ENCODE measurements at places on chromosomes 11 and 22.

DNA sequence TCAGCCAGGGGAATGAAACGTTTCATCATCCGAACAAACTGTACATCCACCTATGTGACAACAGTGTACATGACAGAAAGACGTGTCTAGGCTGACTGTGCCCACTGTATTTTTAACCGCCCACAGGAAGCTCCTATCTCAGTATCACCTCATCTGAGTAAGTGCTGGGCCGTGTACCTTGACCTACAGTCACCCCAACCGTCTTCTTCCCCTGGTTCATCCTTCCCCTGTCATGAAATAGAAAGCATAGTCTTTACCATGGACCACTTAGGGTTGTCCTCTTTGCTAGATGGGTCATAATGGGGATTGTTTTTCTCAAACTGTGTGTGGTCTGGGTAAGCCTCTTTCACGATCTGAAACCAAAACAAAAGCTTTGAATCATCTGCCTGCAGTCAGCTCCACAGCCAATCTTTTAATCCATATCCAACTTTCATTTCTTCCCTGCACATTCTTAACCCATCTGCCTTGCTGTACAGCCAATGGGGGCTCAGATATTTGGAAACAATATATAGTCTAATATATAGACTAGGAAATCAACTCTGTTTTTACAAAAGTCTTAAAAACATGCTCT, 4.2 kb downstream of the THYN1 start:
- no peak for DNase-seq

DNA sequence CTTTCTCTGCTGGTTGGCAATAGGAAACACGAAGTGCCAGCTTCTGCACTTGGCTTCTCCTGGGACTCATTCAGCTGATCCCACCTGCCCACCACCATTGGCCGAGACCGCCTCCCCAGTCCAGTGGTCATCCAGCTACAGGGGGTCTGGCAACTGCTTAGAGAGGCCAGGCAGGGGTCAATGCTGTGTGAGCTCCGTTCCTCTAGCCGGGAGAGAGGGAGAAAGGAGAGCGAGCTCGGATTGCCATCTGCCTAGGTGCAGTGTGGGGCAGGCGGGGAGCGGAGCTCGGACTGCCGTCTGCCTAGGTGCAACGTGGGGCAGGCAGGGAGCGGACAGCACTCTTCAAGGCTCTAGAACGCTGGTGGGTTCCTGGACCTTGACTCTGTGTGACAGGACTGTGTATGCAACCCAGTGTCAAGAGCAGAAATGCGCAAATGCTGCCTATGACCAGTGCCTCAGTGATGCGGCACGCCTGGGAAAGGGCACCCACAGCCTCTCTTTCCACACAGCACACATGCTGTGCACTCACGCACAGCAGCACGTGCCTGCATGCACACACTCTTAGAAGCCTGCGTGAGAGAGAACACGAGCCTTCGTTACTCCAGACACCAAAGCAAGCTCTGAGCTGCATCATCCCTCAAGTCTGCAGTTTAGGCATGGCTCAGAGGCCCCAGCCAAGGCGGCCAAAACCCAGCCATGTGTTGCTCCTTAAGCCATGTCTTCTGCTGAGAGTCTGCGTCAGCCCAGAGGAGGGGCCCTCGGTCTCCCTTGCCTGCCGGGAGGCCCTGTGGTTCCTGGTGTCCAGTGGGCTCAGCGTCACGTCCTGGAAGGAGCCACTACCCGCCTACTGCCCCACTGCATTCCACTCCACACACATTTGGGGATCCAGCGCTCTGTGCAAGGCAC, 26.8 kb upstream of the JAM3 start:
- no peak for DNase-seq

- DNase-seq = no peak
Measured at GRCh38 chr11:2954263-2954662, 25.0 kb upstream of the PHLDA2 start.

DNA sequence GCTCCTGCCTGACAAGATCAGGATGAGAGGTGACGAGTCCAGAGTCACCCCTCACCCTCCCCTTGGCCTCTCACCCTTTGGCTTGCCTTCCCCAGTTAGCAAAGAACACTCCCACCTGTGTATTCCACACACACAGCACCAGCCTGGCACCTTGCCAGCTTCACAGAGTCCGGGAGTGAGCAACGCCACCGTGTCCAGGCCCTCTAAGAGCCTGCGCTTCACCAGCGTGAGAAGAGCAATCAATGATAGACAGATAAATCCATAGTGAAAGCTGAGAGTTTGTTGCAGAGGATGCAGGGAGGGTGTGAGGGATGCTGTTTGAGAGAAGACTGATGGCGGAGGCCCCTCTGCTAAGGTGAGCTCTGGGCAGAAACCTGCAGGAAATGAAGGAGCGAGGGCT, 404.5 kb downstream of the LARGE1 start:
- no peak for DNase-seq

DNA sequence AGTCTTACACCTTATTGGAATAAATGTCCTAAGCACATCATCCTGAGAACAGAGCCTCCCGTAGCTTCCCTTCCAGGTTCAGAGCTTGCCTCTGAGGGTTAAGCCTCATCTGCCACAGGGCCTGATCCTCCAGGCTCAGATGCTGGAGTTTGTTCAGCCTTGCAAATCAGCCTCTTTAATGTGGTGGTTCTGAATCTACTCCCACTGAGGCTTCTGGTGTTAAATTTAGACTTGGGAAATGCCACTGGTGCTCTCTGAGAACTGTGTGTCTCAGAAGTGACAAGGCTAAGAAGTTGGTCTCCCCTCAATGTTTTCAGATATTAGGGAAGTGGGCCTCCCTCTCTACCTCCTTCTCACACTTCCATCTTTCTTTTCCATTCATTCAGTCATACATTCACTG, 68.7 kb downstream of the CCDC81 start:
- no peak for DNase-seq

DNA sequence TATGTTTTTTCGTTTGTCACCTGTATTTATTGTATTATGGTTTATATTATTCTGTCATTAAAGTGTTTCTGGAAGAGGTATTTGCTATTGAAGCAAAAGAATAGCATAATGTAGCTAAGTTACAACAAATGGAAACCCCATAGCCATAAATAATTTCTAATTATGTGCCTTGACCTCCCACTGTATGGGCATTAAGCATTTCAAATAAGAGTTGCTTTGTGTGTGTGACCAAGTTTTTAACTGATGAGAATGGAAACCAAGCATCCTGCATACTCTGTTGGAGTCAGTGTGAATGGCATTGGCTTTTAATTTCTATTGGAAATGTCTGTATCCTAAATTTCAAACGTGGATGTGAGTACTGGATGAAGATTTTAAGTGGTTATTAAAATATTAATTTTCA, 61.9 kb upstream of the MYO18B start:
- DNase-seq = no peak

DNA sequence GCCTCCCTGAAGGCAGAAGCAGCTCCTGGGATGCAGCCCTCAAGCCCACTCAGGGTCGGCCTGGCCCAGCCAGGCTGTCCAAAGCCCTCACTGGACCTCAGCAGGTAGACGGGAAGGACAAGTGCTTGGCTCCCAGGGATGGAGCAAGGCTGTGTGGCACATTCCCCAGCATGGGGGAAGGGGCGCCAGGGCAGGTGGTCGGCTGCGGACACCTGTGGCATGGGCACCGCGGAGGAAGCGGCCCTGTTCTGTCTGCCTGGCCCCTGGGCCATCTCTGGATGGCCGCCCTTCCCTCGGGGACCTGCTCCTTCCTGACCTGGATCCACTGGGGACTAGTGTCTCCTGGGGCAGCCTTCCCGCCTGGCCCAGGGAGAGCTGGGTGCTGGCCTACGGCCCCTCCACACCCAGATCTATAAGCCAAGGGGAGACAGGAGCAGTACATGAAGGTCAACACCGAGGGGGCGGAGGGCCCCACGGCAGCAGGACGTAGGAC, 26.0 kb downstream of the CHID1 start:
- no peak for DNase-seq

DNA sequence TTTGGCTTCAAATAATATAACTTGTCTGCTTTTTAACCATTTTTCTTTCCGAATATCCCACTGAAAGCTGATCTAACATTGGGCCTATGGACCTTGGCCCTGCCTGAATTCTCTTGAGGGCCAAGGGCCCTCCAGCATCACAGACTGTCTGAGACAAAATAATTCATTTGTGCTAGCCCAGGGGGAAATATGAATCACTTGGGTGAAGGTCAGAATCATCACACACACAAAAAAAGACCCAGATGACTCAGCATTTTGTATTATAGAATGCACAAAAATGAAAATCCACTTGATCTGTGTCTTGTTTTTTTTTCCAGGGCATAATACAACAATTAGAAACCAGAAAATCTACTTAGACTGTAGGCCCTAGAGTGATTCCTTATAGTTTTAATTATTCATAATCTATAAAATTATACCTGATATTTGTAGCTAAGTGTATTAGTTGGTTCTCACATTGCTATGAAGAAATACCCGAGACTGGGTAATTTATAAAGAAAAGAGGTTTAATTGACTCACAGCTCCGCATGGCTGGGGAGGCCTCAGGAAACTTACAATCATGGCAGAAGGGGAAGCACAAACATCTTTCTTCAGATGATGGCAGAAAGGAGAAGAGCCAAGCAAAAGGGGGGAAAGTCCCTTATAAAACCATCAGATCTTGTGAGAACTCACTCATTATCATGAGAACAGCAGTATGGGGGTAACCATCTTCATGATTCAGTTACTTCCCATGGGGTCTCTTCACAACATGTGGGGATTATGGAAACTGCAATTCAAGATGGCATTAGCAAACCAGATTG, 15.6 kb upstream of the RDX start:
- DNase-seq = no peak

- no peak for DNase-seq
Measured at GRCh38 chr11:134579724-134580609, 167.9 kb upstream of the B3GAT1 start.

DNA sequence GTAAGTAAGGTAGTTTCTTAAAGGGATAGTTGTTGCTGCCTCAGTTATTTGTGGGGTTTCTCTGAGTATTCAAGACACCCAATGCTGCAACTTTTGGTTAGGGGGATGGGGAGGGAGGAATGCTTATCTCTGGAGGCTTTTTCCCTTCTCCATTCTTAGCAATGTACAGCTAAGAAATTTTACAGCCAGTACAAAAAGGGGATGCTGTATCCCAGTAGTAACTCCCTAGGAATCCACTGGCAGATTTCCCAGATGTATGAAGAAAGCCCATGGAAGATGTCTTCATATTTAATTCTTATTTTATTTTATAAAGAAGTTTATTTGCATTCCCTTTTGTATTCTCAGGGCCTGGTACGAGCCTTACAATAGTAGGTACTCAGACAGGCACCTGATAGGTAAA, 154.8 kb downstream of the ENTHD1 start:
- no peak for DNase-seq

DNA sequence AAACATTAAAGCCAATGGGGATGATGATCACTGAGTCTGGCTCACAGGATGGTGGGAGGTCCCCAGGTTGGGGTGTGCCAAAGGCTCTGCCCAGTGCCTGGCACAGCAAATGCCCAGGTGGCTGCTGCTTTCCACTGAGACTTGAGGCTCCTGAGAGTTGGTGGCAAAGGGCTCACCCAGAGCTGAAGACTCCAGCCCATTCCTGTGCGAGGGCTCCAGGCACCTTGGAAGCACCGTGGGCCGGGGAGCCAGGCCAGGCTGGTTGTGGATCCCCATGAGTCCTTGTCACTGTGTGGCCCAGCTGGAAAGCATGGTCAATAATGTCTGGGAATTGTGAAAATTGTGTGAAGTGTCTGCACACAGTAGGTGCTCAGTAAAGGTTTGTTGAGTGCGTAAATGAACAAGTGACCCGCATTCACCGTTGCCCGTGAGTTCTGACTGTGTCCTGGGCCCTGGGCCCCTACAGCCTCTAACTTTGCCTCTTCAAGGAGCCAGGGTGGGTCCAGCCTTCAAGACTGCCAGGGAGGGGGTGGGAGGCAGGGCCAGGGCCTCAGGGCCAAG, 2.8 kb upstream of the UNC93B1 start:
- DNase-seq = no peak

- no peak for DNase-seq
Measured at GRCh38 chr11:49208006-49208721, at the start of gene FOLH1. FOLH1 (minus strand) TSS chr11:49208602; CDS start chr11:49208409, 193 bp downstream.

DNA sequence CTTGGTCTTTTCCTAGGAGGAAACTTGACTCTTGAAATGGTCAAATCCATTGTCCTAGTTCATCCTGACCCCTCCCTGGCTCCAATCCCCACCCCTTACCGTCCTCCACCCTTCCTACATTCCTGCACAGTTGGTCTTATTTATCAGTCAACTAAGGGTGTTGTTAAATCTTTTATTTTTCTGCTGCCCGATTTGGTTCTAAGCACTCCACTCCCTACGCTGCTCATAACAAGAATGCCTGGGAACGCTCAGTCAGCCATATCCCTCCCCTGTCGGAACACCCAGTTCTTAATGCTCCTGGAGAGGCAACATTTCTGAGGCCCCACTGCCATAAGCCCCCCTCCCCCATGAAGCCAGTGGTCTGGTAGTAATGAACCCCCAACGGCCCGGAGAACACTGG, 9.7 kb downstream of the EHF start:
- no peak for DNase-seq

DNA sequence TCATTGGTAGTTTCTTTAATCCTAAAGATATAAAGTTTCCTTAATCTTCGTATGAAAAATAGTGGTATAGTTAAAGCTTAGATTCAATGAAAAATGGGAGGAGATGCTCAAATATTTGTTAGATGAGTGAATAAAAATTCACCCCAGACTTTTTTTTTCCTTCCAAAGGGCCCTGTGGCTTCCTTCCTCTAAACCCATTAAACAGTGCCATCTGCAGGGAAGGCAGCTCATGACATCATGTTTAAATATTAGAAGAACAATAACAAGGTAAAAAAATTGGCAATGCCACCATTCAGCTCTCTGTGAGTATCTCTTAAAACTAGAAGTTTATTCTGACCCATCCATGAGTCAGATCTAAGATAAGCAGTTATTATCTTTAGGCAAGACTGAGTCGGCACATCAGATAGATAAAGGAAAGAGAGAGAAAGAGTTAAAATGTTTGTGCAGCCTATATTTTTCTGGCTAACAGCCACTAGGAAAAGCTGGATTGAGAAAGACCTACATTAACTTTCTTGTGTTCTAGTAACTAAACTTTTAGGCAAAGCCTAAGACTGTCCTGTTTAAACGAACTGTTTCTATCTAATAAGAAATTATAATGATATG, 19.1 kb upstream of the OOSP1 start:
- DNase-seq = no peak

- DNase-seq = no peak
Measured at GRCh38 chr22:22452211-22452610, 56.3 kb downstream of the ZNF280B start.

DNA sequence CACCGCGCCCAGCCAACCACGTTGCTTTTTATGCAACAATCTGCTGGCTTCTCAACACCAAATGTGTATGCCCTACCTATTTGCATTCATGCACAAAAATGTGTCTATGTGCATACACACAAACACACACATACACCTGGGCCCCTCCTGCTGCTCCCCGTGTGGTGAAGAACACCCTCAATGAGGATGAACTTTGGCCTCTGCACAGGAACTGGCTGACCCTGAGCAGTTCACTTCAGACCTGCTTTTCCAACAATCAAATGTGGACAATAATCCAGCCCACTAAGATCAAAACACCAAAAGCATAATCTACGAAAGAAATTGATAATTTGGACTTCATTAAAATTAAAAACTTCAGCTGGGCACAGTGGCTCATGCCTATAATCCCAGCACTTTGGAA, 25.3 kb upstream of the SLC35C1 start:
- no peak for DNase-seq

GRCh38 chr11:20762116-20762844, 92.9 kb downstream of the NELL1 start:
- DNase-seq = no peak

Measured in stimulated activated CD8-positive, alpha-beta memory T cell treated with anti-CD3 and anti-CD28 coated beads, Interleukin-7, amount 100 ng/mL, for 1 hour (primary cell).